ENCODE measurements at places on chromosomes 11 and 22.
A peak's percentile ranks its signal among the peaks of the same experiment; 100 is the strongest.

DNA sequence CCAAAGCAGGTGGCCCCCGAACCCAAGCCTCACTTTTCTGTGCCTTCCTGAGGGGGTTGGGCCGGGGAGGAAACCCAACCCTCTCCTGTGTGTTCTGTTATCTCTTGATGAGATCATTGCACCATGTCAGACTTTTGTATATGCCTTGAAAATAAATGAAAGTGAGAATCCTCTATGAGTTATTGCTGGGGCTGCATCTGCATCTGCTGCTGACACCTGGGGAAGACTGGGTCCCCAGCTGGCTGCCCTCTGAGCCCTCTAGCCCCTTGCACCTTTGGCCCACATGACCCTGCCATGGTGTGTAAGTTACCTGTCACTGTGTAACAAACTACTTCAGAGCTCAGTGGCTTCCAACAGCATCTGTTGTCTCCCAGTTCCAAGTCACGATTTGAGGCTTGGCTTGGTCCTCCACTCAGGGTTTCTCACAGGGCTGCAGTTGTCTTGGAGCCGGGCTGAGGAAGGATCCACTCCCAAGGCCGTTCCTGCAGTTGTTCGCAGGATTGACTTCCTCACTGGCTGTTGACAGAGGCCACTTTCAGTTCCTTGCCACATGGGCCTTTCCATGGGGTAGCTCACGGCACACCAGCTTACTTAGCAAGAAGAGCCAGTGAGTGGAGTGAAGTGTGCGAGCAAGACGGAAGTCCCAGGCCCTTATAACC is 13.5 kb upstream of the UVRAG start:
- DNase-seq: no peak

- DNase-seq: peak; percentile 16
These were observed 561 bp downstream of the PGM2L1 start for GRCh38 chr11:74397501-74398243.

- DNase-seq: no peak
These were observed 90.9 kb downstream of the PAX6 start for GRCh38 chr11:31720225-31720624.

DNA sequence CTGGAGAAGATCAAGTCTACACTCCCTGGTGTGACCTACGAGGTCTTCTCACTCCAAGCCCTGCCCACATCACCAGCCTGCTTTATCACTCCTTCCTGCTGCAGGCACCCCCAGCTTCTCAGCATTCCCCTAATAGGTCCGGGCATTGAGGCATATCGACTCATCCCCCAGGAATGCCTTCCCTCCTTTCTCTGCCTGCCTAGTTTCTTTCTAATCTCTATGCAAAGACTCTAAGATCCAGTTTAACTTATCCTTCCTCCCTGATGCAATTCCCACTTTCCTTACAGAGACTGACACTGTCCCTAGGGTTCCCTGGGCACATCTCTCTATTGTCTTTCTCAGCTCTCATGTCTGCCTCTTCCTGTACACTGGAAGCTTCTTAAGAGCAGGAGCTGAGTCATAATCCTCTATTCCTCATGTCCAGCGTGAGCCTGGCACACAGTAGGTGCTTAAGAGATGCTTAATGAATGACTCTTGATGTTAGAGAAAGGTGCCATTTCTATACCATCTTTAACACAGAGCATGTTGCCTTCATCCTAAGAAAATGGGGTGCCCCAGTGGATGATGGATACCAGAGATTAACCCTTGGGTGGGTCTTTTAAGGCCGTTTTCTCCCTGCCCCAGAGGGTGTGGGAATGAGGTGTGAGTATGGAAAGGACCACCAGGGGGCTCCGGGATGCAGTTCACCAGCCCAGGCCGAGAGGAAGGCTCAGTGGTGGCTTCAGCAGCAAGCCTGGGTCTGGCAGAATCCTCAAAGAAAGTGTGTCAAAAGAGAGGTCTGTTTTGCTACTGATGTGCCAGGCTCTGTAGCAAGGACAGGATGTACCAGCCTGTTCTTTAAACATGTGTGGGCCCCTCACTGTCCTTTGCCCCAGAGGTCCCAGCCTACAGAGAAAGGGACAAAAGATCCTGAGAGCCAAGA is 34.7 kb downstream of the PARVA start:
- peak; percentile 76 for DNase-seq

DNA sequence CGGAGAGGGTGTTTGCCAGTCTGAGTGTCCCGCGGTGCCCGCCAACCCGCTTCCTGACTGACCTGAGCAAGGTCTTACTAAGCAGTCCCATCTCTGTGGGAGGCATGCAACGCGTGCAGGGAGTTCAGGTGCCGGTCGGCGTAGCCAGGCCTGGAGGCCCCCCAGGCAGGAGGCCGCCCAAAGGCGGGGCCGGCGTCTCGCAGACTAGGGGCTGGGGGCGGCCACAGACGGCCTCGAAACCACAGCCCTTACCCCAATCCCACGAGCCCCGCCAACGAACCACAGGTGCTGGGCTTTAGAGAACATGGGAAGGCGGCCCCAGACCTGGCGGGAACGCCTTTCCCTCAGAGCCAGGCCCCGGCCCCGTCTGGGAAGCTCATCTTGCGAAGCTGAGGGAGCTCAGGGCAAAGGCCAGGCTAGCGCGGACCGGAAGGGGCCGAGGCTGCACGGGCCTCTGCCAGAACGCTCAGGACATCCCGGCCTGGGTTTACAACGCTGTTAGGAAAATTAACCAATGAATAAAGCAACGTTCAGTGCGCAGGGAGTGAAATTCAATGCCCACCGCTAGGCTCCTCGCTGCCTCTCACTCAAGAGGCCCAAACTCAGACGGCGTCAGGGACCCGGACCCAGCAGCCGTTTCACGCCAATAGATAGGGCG is 2.1 kb upstream of the MTFP1 start:
- no peak for DNase-seq

- no peak for DNase-seq
These were observed 124.3 kb upstream of the TTC12 start for GRCh38 chr11:113189909-113190667.

DNA sequence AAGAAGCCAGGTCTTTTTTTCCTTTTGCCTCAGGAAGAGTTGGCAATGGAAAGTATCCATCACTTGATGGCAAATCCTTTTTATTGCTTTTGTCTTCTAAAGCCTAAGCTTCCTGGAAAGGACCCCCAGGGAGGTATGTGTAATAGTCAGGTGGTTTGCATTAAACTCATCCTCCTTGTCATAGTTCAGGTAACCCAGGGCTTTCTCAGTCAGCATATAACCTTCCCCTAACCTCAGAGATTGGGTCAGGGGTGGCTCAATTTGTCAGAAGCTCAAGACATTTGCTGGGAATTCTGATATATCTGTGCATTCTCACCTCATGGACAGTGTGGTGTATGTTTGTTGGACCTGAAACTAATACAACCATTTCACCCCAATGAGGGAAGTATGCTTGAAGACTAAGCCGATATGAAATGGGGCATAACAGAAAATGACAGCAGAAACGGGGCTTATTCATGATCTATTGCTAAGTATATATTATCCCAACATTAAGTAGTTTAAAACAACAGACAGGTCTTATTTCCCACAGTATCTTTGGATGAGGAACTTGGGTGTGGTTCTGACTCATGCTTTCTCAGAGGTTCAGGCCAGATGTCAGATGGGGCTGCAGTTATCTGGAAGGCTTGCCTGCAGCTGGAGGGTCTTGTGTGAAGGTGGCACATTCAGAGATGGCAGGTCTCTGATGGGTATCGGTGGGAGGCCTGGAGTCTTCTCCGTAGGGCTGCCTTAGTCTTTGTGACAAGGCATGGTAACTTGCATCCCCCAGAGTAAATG is 135.8 kb upstream of the SPON1 start:
- DNase-seq: no peak

DNA sequence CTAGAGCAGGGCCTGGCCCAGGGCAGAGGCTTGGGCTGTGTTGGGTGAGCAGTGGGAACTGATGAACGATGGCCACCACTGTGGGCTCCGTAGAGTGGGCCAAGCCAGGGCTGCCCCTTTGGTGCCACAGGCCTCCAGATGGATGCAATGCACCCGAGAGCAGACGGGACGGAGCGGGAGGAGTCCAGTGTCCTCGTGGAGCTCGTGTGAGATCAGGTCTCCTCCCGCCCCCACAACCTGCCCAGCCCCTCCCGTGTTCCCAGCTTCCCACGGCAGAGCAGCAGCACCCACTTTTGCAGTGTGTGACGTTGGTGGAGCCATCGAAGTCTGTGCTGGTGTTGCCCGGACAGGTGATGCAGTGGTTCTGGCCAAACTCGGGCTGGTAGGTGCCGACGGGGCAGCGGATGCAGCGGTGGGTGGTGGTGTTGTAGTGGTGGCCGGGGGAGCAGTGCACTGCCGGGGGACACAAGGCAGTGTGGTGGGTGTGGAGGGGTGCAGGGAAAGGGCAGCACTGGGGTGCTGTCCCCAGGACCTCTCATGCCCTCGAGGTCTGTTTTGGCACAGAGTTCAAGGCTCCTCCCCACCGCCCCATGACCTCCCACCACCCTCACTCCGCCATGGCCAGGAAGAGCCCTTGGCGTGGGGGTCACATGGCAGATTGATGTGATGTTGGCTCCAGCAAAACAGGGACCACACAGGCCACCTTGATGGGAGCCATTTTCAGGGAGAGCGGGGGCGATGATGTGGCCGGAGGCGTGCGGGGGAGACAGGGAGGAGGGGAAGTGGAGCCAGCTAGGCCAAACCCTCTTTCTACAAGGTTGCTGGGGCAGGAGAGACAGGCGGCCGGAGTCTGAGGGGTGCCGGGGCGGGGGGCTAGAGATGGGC is 23.9 kb upstream of the TTLL12 start:
- no peak for DNase-seq

GRCh38 chr22:26502688-26503561 is 9.3 kb downstream of the TFIP11 start:
- DNase-seq: no peak

GRCh38 chr11:21771097-21771496 is 421.8 kb upstream of the ANO5 start:
- no peak for DNase-seq

- DNase-seq: no peak
These were observed 539.6 kb upstream of the CADM1 start for GRCh38 chr11:116043857-116044256.

GRCh38 chr22:23882370-23882769 is 11.8 kb upstream of the MIF start:
- no peak for DNase-seq

DNA sequence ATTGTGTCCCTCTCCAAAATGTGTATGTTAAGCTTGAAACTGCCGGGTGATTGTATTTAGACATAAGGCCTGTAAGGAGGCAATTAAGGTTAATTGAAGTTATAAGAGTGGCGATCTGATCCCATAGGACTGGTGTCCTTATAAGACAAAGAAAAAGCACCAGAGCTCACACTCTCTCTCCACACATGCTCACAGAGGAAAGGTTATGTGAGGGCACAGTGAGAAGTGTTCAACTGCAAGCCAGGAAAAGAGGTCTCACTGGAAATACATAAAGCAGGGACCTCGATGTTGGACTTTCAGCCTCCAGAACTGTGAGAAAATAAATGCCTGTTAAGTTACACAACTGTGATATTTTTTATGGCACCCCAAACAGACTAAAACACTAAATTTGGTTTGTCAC is 1233.8 kb upstream of the CNTN5 start:
- DNase-seq: peak; percentile 16

DNA sequence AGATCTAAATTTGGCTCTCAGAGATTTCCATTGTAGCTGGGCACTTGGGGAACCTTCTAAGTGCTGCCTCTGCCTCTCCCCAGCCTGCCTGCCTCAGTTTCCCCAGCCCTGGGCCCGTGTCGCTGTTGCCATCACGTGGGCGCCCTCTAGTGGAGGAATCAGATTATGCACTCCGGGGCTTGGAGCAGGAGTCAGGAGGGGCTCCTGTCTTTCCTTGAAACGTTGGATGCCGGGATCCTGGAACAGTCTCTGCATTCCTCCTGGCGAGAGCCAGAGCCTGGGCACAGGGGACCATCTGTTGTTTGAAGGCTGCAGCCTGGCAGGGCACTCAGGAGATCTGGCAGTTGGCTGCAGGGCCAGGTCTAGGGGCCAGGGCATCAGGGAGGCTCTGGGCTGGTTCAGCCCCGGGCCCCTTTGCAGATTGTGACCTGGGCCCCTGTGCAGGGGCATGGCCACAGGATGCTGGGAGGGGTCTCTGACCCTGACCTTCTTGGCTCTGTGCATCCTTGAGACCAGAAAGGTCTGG is 71.6 kb downstream of the LRP5 start:
- peak; percentile 50 for DNase-seq

- DNase-seq: no peak
These were observed 715.1 kb upstream of the API5 start for GRCh38 chr11:42596576-42597145.

GRCh38 chr11:134170177-134170918 is 53.4 kb downstream of the NCAPD3 start:
- DNase-seq: no peak

GRCh38 chr11:65801153-65801987 is 14.5 kb downstream of the OVOL1 start:
- no peak for DNase-seq

GRCh38 chr22:25008666-25009065 is 56.1 kb downstream of the KIAA1671 start:
- DNase-seq: no peak

DNA sequence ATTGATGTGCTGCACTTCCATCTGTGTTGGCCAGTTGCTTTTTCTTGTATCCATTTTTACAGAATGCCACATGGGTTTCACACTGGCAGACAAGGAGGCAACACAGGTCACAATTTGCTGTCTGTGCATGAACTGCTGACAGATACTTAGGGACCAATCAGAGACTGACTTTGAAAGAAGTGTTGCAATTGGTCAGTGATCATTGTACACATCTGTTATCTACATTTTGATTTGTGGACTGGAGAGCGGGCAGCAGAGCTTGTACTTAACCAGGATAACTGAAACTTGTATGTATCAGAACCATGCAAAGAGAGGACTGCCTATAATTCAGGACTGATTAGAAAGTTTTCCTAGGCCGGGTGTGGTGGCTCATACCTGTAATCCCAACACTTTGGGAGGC is 21.8 kb downstream of the PRR5 start:
- no peak for DNase-seq

DNA sequence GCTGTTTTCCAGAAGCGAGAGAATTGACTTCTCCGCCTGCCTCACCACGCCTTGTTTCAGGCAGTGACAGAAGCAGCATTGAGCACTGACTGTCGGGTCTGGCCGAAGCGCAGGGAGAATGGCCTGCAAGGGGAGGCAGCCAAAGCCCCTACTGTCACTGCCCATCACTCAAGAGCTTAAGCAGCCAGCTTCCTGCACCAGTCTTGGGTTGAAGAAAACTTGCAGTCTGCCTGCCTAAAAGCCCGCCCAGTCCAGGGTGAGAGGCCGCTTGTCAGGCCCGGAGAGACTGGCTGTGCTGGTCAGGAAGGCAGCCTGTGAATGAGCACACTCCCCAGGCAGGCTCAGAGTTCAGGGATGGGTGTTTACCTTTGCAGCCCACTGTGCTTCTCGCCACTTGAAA is 108.3 kb downstream of the PKNOX2 start:
- DNase-seq: no peak

GRCh38 chr22:49418341-49418894 is 409.3 kb downstream of the BRD1 start:
- no peak for DNase-seq

DNA sequence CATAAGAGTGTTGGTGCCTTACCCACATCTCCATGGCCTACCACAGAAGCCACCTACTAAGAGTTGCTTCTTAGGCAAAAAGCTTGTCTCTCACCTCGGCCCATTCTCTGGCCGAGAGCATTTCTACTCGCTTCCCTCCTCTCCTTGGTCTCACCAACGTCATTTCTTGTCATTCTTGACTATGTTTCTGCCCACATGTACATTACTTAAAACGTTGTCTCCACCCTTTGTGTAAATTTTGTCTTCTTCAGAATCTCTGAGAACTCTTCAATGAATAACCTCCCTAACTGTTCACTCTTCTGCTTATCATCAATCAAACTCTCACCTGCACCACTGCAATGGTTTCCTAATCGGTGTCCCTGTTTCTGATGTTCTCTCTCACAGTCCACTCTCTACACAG is 20.1 kb downstream of the SOX6 start:
- no peak for DNase-seq

Measured in NCI-H1092 (cell line).